Erythroblast (primary cell): ENCODE measurements at places on chromosomes 11 and 22.

- DNase-seq = peak; percentile 60
Observed at GRCh38 chr11:112797648-112798293, 163.4 kb upstream of the NCAM1 start.

DNA sequence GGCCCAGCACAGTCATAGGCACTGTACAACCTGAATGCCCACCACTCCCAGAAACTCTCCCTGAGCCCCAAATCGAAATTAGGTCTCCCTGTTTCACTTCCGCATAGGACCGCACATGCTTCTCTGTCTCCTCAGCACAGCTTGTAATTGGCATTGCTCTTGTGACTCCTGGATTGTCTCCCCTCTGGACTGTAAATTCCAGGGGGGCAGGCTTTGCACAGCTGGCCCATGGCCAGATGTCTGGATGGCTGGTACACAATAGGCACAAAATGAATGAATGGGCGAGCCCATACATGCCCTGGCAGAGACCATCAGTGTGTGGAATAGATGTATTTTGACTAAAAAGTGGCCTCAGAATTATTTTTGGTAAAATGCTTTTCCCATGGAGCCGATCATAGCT lies 63.3 kb upstream of the PHF21B start:
- no peak for DNase-seq

- DNase-seq = no peak
Observed at GRCh38 chr11:34513682-34514449, at the start of gene ELF5. Gene ELF5 (minus strand): TSS chr11:34513794. CDS start chr11:34505749, 8,045 bp downstream.

- no peak for DNase-seq
Observed at GRCh38 chr11:92632495-92632894, 337.0 kb upstream of the MTNR1B start.

- DNase-seq = no peak
Observed at GRCh38 chr22:31233001-31233400, 20.9 kb downstream of the LIMK2 start.

DNA sequence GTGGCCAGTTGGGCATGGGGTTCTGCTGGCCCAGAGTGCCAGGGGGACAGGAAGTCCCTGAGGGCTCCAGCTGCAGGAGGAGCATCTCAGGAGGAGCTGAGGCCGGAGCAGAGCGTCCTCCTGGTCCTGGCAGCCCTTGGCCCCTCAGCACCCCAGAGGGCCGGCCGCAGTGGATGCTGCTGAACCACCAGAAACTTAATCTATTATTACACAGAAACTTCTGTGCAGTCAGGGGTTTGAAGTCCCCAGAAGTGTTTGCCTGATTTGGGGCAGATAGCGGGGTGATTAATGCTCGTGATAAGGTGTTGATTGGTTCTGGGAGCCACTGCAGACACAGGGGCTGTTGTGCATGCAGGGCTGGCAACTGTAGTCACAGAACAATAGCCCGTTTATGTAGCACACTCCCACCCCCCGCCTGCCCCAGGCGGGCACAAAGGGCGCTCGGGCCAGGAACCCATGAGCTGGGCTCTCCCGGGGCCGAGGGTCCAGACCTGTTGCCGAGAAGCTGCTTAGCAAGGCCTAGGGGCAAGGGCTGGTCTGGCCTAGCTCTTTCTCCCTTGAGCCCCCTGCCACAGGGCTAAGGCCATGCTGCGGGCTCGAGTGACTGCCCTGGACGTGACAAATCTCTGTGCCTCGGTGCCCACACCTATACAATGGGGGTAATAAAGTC lies 29.0 kb upstream of the KCNQ1OT1 start:
- DNase-seq = no peak

DNA sequence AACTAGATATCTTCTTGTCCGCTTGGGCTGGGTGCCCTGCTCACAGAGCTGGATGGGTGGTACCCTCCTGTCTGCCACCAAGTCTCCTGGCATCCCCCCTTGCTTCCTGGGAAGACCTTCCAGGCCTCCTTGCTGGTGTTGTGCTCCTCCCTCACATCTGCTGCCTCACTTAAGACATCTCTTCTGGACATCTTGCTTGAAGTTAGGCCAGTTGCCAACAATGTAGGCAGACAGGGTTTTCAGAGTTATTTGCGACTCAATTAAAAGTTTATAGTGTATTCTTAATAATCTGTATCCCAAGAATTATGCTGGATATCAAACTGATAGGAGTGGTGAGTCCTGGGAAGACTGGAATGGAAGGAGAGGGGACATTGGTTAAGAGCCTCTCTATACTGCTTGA lies 64.0 kb upstream of the TNRC6B start:
- DNase-seq = peak; percentile 43

- DNase-seq = no peak
Observed at GRCh38 chr22:37827056-37827455, 3.9 kb downstream of the GALR3 start.

- no peak for DNase-seq
Observed at GRCh38 chr22:36360871-36361383, 26.8 kb downstream of the MYH9 start.

DNA sequence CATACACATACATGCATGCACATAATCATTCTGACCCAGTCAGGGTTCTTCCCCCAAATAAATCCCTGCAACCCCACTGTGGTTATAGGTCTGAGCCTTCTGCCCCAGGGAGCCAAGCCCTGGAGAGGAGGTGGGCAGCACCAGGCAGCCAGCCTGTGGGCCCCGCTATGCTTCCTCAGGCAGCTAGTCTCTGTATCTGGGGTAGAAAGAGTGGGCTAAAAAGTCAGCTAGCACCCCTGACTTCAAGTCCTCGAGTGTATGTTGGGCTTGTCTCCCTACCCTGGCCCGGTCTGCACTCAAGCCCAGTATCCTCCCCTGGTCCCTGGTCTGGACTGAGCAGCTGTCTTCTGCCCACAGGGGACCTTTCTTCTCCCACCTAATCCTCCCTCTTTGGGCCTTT lies 28.0 kb downstream of the KCNQ1OT1 start:
- DNase-seq = no peak

DNA sequence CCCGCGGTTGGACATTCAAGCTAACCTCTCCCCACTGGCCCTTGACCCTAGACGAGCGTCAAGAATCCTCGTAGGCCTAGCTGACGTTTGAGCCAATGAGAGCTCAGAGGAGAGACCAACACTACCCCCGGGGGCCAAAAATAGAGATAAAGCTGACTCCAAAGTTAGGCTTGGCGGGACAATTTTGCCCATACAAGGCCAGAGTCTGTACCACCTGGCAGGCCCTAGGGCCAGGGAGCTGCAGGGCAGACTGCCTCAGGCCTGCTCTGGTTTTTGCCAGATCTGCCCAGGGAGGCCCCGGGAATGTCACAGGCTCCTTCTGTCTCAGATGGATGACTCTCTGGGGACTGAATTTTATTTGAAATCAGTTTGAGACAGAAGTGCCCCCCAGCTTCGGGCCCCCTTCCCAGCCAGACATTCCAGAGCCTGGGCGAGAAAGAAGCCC lies 40.8 kb upstream of the ACCSL start:
- DNase-seq = no peak

DNA sequence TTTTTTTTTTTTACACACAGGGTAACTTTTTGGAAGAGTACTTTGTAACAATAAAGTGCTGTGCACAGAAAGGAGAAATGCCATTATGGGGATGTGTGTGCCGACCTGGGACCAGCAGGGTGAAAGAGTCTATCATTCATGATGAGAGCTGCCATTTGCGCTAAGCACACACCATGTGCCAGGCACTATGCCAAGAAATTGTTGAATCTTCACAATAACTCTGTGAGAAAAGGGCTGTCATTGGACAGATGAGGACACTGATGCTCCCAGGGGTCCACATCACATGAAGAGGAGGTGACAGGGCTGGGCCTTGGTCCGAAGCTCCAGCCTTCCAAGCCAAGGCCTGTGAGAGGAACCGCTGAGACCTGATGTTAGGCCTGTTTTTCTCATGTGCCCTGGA lies 5.6 kb downstream of the DUSP18 start:
- DNase-seq = no peak

- no peak for DNase-seq
Observed at GRCh38 chr11:17816232-17816931, 81.8 kb downstream of the KCNC1 start.

DNA sequence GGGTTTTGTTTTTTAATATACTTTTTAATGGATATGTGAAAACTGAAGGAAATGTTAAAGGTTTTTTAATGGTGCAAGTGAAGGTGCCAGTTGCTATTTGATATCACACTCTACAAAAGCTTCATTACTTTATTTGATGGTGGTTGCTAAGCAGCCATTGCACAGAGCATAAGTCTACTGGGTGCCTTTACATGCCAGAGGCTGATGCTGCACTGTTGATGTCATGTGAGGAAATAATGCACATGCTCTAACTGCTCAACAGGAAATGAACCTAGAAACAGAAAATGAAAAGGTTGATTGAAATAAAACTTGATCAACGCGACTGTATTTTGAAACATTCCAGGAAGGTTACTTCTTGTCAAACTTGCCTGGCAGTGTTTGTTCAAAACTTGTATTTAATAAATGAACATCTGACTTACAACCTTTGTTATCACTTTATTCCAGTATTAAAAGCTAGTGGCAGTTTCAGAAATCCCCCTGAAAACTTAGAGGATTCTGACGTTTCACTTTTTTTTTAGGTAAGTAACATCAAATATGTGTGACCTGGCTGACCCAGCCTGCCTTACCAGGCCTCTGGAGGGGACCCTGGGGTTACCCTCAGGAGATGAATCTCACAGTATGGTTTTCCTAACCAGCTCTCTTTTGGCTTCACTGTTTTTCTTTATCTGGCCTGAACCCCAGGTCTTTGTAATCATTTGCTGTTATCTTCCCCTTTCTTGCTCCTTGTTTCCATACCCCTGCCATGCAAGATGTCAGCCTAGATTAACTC lies 2.4 kb upstream of the ATP5MG start:
- peak; percentile 29 for DNase-seq

DNA sequence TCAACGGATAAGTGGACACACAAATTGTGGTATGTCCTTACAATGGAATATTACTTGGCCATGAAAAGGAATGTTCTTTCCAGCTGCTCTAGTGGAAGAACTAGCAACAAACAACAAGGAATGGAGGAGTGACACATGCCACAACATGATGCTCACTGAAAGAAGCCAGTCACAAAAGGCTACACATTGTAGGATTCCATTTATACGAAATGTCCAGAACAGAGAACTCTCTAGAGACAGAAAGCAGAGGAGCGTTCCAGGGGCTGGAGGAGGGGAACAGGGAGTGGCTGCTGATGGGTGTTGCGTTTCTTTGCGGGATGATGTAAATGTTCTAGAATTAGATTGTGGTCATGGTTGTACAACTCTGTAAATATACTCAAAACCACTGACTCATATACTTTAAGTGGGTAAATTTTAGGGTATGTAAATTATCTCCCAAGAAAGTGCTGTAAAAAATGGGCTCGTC lies 32.4 kb upstream of the PDGFB start:
- DNase-seq = no peak

- DNase-seq = no peak
Observed at GRCh38 chr11:92909214-92909613, 60.2 kb upstream of the MTNR1B start.

DNA sequence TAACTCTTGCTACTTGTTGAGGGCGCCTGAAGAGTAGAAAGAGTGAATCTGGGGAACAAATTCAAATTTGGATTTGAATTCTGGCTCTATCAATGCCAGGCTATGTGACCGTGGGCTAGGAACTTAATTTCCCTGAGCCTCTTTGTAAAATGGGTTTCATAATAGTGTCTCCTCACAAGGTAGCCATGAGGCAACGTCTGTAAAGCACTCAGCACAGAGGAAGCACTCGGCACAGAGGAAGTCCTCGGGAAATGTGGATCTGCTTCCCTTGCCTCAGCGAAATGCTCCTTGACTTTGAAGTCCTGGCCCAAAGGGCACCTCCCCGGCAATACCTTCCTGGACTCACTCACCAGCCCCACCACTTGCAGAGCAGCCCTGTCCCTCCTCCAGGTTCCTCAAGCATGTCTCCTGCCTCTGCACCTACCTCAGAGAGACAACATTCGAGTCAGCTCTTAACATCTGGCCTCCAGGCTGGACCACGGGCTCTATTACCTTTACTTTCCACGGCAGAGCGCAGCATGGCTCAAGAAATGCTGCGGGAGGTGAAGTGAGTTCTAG lies 17.7 kb downstream of the CD6 start:
- DNase-seq = no peak

- no peak for DNase-seq
Observed at GRCh38 chr11:35289821-35290220, 129.5 kb downstream of the SLC1A2 start.

- no peak for DNase-seq
Observed at GRCh38 chr11:18223591-18224387, 12.8 kb downstream of the SAA4 start.

DNA sequence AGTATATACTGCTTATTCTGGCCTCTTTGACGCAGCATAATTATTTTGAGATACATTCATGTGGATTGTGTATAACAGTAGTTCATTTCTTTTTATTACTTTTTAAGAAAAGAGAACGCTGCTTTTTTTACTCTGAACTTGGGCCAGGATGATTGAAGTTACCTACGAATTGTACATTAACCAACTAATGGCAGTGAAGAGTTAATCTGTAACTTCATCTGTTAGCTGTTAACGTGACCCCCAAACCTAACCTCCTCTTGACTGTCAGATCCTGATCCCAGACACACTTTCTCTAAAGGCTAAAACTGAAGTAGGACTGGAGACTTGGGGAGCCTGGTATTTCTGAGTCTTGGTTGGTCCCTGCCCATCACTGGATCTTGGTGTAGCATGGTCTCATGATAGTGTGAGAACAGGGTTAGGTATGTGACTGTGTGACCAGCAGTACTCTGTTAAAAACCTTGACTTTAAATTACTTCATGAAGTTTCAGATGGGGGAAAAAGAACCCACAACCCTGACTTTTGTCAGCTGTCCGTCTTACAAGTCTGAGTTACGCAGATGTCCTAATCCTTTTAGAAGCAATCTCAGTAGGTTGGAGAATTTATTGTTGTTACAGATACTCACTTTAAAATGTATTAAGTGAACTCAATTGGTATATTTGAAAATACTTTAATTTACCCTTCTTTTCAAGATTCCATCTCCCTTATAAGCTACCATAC lies 39.4 kb downstream of the C22orf31 start:
- DNase-seq = no peak
